ENCODE measurements at places on chromosomes 16 and 17.

GRCh38 chr16:86637744-86638143 is 59.4 kb downstream of the FOXL1 start:
- DNase-seq: no peak

DNA sequence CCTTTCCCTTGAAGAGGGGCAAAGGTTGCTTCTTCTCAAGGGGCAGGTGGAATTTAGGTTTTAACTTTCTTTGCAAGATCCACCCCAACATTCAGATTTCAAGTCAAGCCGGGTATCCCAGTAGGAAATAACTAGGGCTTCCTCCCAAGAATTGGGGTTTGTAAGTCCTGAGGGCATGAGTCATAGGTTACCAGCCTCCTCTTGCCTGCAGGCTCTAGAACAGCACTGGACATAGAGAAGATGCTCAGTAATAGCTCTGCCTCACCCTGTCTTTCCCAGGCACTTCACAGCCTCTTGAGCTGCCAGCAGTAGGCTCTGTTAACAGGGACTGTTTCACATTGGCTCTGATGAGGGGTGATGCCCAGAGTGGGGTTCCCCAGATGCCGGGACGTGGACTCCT is 35.8 kb upstream of the ZFP90 start:
- no peak for DNase-seq

DNA sequence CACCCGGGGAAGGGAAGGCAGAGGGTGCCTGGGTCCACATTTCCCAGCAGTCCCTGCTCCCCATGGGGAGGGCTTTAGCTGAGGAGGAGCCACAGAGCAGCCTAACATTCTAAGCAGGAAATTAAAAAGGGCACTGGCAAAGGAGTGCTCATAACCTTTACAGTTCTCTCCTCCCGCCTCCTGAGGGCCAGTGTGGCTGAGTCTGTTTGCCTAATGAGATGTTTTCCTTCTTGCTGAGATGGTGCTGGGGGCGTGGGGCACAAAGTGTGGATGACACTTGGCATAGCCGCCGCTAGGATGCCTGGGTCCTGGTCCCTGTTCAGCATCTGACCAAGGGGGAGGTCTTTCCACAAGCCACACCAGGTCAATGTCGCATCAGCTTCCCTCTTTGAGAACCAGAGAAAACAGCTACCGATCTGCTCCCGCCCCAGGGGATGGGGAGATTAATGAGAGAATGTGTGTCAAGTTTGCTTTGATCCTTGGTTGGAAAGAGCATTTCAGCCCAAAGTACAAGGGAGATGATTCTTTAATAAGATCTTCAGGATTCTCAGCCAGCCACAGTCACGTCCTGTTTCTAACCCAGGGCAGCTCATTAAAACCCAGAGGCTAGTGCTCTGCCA is 5.8 kb downstream of the KIF18B start:
- DNase-seq: no peak

DNA sequence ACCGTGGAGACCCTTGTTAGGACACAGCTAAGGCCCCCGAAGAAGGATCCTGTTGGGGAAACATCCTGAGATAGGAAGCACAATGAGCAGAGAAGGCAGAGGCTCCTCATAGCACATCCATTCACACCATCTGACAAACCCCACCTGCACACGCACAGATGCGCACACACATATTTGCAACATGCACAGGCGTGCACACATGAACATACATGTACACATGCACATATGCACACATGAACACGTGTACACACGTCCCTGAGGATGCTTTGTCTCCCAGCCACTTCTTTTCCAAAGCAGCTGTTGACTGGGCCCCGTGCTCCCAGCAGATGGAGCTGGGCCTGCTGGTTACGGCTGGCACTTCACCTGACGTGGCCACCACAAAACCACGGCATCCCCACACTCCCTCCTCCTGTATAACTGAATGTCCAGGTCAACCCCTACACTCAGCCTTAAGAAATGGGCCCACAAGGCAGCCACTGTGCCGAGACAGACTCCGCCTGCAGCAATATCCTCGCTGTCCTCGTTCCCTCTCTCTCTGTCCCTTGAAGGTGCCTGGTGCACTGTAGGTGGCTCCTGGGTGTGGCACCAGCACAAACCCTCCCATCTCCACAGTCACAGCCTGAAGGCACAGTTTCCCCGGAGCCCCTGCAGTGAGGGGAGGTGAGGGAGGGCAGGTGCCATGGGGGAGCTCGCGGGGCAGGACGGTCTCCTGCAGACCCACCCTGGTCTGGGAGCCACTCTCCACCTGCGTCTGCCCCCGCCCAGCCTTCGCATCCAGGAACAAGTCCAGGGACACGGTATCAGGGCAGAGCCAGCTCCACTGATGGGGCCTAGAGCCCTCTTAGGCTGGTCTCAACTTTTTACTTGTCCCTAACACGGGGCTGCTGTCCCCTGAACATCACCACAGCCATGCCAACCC is 183.0 kb downstream of the RBFOX3 start:
- no peak for DNase-seq

DNA sequence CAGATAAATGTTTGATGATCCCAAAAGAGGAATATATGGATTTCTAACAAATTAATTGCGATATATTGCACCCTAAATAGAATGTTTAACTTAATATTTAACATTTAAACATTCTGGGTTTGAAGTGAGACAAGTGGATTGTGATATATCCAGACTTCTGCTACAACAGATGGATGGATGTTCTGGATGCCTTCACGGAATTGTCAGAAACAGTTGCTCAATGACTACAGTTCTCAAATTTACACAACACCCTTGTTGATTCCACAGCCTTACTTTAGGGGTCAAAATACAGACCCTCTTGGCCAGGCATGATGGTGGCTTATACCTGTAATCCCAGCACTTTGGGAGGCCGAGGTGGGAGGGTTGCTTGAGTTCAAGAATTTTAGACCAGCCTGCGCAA is 250.8 kb downstream of the RBFOX1 start:
- DNase-seq: no peak

GRCh38 chr16:84925092-84925772 is 86.1 kb downstream of the ZDHHC7 start:
- no peak for DNase-seq

GRCh38 chr16:2040787-2041522 is 6.7 kb downstream of the NTHL1 start:
- no peak for DNase-seq

DNA sequence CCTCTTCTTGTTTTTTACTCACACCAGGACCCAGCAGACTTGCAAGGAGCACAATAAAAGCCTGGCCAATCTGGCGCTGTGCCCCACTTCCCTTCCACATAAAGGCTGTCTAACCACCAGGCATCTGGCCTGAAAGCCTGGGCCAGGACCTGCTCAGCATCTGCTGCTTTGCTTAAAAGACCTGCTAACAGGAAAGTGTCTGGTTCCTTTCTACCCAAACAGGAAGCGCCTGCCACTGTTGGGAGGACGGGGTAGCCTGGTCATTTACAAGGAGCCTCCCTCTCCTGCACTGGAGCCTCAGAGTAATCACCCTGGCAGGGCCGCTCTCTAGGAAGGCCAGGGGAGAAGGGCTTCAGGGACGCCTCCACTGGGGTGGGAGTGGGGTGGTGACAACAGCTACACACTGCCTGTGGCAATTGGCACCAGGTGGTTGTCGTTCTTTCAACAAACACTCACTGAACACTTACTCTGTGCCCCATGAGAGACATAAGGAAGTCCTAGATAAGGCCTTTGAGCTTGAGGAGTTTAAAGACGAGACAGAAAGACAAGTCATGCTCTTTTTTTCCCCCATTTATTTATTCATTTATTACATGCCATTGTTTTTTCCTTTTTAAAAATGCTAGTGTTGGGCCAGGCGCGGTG is 6.3 kb upstream of the MMP28 start:
- no peak for DNase-seq

GRCh38 chr17:8859027-8859803 is 8.3 kb downstream of the PIK3R6 start:
- DNase-seq: no peak

GRCh38 chr16:49442805-49443204 is 69.2 kb downstream of the C16orf78 start:
- DNase-seq: no peak

GRCh38 chr16:10622036-10622921 is 41.9 kb upstream of the EMP2 start:
- DNase-seq: no peak

GRCh38 chr17:79201536-79202227 is 127.1 kb downstream of the ENGASE start:
- DNase-seq: no peak

DNA sequence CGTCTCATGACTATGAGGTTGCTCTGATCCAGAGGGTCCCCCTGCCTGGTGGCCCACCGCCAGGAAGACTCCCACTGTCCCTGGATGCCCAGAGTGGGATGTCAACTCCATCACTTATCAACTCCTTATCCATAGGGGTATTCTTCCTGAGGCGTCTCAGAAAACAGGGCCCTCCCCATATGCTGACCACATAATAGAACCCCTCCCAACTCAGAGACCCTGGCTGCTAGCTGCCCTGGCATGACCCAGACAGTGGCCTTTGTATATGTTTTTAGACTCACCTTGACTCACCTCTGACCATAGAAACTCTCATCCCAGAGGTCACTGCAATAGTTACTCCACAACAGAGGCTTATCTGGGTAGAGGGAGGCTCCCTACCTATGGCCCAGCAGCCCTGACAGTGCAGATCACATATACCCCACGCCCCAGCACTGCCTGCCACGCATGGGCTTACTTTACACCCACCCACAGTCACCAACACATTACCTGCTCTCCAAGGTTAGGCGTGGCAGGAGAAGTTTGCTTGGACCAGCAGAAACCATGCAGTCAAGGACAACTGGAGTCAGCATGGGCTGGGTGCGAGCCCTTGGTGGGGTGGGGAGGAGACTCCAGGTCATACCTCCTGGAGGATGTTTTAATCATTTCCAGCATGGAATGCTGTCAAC is 2.3 kb upstream of the G6PC1 start:
- no peak for DNase-seq

DNA sequence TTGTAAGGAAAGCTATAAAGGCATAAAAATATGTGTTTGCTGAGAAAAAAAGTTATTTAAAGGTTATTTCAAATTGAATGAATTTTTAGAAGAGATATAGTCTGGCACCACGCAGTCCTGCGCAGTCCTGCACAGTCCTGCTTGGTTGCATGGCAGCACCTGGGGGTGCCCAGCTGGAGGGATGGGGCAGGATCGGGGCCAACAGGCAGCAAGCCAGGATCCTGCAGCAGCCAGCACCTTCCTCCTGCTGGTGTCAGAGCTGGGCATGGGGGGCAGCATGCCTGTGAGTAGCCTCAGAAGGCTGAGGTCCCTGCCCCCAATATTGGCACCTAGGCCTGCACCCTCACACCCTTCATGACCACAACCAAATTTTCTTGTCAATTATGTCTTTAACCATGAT is 46.0 kb downstream of the GLG1 start:
- DNase-seq: no peak

DNA sequence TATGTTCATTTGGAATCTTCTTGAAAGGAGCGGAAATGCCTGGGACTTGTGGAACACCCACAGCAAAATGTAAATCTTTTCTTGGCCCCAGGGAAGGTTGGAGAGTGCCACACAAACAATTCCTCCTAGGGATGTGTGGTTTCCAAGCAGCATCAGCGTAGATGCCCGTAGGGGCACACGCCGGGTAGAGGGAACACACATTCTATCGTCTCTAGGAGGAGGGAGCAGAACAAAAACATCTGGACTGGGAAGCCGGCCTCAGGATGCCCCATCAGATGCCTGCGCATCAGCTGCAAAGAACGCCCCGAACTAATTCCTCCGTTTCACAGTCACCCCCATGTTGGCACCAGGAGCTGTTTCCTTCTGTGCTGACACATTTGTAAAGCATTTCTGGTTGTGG is 357.9 kb upstream of the ZFHX3 start:
- no peak for DNase-seq

DNA sequence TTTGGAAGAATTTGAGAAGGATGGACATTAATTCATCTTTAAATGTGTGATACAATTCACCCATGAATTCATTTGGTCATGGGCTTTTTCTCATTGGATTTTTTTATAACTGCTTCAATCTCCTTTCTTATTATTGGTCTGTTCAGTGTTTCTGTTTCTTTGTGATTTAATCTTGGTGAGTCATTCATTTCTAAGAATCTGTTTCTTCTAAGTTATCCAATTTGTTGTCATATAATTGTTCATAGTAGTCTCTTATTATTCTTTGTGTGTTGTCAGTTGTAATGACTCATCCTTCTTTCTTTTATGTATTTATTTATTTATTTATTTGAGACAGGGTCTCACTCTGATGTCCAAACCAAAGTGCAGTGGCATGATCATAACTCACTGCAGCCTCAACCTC is 146.1 kb upstream of the ZNF267 start:
- no peak for DNase-seq

DNA sequence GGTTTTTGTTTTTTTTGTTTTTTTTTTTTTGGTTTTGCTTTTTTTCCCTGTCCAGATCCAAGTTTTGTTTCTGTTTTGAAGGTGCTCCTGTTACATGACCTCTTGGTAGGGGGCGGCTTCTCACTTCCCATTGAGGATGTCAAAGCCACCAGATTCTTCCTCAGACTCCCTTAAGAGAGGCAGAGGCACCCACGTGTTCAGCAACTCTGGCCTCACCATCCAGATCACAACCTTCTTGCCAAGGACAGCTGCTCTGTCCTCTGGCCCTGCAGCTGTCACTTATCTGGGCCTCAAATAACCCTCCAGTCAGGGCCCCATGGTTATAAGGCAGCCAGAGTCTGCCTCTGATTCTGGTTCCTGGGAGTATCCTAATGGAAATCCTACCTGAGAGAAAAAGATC is 208.5 kb downstream of the STX8 start:
- DNase-seq: no peak

GRCh38 chr17:751269-752001 is 629 bp downstream of the GEMIN4 start:
- DNase-seq: no peak

- DNase-seq: no peak
These were observed 8.7 kb upstream of the CDC27 start for GRCh38 chr17:47197821-47198220.

DNA sequence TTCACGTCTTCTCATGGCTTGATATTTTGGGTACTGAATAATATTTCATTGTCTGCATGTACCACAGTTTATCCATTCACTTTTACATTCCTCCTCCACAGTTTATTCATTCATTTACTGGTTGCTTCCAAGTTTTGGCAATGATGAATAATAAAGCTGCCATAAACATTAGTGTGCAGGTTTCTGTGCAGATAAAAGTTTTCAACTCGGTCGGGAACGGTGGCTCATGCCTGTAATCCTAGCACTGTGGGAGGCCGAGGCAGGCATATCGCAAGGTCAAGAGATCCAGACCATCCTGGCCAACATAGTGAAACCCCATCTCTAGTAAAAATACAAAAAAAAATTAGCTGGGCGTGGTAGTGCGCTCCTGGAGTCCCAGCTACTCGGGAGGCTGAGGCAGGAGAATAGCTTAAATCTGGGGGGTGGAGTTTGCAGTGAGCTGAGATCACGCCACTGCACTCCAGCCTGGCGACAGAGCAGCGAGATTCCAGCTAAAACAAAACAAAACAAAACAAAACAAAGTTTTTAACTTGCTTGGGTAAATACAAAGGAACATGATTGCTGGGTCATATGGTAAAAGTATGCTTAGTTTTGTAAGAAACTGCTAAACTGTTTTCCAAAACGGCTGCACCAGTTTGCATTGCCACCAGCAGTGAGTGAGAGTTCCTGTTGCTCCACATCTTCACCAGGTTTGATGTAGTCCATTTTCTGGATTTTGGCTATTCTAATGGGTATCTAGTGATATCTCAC is 89.5 kb downstream of the WWP2 start:
- no peak for DNase-seq
